ENCODE measurements at places on chromosomes 7 and 10.

DNA sequence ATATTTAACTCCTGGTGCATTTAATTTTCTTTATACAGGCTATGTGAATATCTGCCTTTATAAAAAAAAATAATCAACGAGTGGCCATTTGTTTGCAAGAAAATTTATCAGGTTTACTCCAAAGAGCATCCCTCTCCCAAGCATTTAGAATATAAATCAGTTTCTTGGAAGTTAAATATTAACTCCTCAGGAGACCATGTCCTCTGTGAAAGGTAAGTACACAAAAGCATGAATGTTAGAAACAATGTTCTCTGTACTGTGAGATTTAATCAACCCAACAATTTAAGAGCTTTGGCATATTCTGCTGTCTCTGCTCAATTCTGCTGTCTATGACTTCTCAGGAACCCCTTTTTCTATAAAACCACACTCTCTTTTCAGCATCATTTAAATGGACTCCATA lies 119.3 kb upstream of the LAMB4 start:
- no peak for DNase-seq

- peak; percentile 97 for DNase-seq
These were observed at the start of gene GTPBP4 for GRCh38 chr10:987870-988666. Gene GTPBP4, plus strand, starts transcription at chr10:988434. Its CDS starts 46 bp downstream, at chr10:988480.

- DNase-seq, result peak; percentile 72
These were observed 36.0 kb downstream of the CCNY start for GRCh38 chr10:35372329-35372728.

GRCh38 chr7:66731986-66732385 lies 8.5 kb upstream of the RABGEF1 start:
- no peak for DNase-seq

- no peak for DNase-seq
These were observed at the start of gene WDR86 for GRCh38 chr7:151409667-151410404. Gene WDR86, minus strand, starts transcription at chr7:151410038. Its CDS starts 449 bp downstream, at chr7:151409589.

DNA sequence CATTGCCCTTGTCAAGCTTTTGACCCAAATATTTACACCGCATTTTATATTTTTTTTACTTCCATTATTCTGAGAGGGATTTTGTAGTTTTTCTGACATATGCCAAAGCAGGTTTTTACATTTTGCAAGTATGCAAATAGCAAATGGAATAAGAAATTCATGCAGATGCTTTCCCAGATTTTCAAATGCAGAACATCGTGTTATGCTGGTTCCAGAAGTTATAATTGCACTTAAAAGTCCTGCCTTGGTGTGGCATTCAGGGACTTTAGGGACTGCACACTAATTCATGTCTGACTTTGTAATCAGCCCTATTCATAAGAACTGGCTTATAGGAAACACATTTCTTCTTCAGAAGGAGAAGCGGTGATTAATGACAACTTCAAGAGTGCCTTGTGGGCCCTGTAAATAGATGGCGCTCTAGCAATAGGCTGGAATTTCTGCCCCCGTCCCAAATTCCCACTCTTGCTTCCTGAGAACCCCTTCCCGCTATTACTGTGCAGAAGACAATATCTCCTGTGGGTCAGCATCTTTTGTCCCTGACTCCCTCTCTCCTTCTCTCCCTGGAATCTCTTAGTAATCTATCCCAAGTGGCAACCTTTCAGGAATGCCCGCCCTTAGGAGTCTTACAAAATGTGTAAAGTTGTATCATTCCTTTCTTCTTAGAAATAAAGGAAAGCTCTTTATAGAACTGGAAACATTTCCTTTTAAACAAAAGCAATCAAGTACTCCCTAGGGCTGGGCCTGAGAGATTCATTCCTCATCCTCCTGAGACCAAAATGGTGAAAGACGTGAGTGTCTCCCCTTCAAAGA lies 264.0 kb downstream of the INHBA start:
- DNase-seq, result no peak

DNA sequence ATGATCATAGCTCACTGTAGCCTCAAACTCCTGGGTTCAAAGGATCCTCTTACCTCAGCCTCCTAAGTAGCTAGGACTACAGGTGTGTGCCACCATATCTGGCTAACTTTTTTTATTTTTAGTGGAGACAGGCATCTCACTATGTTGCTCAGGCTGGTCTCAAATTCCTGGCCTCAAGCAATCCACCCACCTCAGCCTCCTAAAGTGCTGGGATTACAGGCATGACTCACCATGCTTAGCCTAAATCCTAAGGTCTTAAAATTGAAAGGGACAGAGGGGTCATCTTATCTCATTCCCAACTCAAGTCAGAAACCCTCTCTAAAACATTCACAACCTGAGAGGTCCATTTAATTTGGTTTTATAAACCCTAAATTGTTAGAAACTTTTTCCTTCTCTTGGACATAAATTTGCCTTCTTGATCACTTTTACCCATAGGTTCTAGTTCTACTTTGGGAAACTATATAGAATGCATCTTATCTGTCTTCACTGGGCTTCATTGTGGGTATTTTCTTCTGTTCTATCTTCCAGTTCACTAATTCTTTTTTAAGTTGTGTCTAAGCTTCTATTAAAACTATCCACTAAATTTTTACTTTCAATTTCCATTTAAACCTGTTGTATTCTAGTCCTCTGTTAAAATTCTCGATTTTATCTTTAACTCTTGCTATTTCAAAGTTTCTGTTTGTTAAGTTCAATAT lies 183.4 kb upstream of the KAT6B start:
- DNase-seq, result no peak

DNA sequence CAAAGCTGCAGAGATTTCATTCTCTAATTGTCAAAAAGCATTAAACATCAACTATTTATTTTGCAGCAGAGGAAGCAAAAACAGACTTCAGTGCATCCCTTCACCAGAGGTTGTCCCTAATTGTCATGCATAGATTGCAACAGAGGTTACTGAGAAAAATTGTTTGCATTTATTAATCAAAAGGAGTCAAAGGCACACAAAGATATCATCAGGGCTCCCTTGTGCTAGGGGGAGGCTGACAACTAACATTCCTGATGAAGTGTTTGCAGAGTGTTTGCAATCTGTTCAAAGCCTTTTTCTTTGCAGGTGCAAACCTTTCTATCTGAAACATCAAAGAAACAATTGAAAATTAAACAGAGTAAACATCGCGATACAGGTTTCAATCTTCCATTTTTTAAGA lies 227.5 kb downstream of the TEX36 start:
- no peak for DNase-seq

DNA sequence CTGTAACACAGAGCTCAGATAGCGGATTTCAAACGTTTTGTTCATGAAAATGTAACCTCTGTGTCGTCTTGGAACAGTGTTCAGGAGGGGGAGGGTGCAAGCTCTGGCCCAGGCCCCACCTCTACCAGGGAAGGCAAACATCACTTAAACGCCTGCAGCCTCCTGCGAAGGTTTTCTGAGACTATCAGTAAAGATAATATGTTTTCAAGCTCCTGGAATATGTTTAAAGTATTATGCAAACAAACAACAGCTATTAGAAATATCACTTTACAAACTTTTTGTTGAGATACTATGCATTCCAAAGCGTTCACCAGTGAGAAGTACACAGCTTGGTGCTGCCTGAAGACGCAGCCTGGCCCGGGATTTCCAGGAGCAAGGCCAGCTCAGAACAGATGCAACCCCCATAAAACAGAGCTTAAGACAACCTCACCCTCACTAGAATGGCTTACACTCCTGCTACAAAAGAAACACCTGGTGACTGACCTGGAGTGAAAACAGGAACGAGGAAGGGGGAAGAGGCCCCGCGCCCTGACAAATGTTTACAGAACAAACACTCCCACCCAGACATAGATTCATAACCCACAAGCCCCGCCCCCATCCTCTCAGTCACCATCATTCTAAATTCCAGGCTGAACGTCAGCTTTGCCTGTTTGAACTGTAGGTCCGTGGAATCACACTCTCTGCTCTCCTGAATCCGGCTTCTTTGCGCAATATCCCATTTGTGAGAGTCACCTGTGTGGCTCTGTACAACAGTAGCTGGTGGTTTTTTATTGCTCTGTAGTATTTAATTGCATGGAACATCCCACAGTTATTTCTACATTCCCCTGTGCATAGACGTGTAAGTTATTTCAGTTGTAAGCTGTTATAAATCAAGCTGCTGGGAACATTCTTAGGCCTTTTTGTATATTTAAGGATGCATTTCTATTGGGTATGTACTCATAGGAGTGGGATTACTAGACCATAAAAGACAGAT lies 155.0 kb downstream of the PTPRN2 start:
- DNase-seq, result peak; percentile 77

DNA sequence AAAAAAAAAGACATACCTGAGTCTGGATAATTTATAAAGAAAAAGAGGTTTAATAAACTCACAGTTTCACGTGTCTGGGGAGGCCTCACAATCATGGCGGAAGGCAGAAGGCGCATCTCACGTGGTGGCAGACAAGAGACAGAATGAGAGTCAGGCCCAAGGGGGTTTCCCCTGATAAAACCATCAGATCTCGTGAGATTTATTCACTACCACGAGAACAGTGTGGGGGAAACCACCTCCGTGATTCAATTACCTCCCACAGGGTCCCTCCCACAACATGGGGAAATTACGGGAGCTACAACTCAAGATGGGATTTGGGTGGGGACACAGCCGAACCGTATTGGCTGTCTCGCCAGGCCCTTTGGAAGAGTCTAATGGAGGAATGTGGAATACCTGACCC lies 9.0 kb upstream of the MAFK start:
- no peak for DNase-seq
